ENCODE measurements at places on chromosomes 13 and 19.

DNA sequence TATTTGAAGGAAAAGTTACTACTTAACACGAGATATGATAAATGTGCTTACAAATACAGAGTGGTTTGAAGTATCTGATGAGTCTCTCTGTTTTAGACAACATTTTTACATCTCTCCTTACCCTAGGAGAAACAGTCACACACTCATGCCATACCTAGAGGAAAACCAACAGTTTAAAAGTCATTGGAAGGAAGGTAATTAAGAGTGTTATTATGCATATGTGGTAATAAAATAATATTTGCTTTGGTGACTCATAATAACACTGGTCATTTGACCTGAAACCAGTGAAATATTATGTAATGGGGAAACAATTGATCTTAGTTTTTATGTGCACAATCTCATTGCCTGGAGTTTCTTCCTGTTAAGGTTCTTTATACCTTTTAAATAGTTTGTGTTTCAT is 136.9 kb upstream of the SOX21 start:
- no peak for DNase-seq

GRCh38 chr19:48168689-48169088 is 1.5 kb downstream of the LIG1 start:
- DNase-seq = no peak

- DNase-seq = no peak
Measured at GRCh38 chr13:72745260-72745659, 17.5 kb downstream of the BORA start.

DNA sequence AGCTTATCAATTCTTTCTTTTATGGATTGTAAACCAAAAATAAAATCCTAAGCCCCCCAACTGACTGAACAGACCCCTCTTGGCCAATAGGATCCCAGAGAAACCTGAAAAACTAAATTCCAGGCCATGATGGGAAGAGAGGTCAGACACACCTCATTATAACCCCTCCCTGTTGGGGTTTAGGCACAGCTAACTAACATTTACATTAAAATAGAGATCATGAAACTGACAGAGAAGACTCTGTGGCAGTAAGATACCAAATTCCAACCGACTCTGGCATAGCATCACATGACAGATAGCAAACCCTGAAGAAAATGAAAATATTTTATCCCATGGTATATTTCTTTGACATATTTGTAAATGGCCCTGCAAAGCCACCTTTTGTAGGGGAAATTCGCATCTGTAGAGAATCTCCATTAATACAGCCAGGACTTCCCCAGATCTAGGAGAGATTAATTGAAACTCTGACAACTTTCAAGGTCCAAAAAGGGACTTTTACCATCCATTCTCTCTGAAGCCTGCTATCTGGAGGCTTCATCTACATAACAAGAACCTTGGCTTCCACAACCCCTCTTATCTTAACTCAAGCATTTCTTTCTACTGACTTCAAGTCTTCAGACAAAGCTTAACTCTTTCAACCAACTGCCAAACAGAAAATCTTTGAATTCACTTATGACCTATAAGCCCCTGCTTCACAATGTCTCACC is 27.1 kb upstream of the GAS6 start:
- no peak for DNase-seq

- DNase-seq = no peak
Measured at GRCh38 chr19:7933828-7934725, 8.1 kb upstream of the CTXN1 start.

GRCh38 chr13:50322006-50322405 is 306.8 kb downstream of the KCNRG start:
- DNase-seq = no peak

GRCh38 chr13:45109102-45109720 is 11.1 kb upstream of the GTF2F2 start:
- no peak for DNase-seq

GRCh38 chr19:1675633-1676350 is 23.4 kb upstream of the TCF3 start:
- DNase-seq = no peak

Measured in cortex of kidney (tissue), 1 donor.